Placental pericyte (primary cell): ENCODE measurements at places on chromosomes 11 and 22. TPM values are rescaled to one million over a fixed set of nuclear protein-coding genes. Genes with fewer than 3 reads are reported as not detected.

LRP4 gene
- 8.2 and 14.0 TPM in 2 replicates for total RNA-seq

TBX1 gene
- total RNA-seq, result not detected in 2 replicates

BCO2 gene
- 1.0 and 34.1 TPM in 2 replicates for total RNA-seq

FZD4 gene
- 7.9 and 12.9 TPM in 2 replicates for total RNA-seq

TIMM8B gene
- 22.1 and 33.9 TPM in 2 replicates for total RNA-seq

RASGRP2 gene
- 1.0 and 1.5 TPM in 2 replicates for total RNA-seq

BIK gene
- total RNA-seq, result 0.14 and 1.3 TPM in 2 replicates

LPXN gene
- 30.6 and 137 TPM in 2 replicates for total RNA-seq

NCAPD3 gene
- total RNA-seq, result 8.1 and 41.9 TPM in 2 replicates

PRODH gene
- 0.44 TPM in 1 of 2 replicates, not detected in the other for total RNA-seq

WNT11 gene
- 0.14 and 0.22 TPM in 2 replicates for total RNA-seq

RAG2 gene
- not detected in 2 replicates for total RNA-seq

HPX gene
- 0.14 and 0.66 TPM in 2 replicates for total RNA-seq

XKR3 gene
- total RNA-seq, result not detected in 2 replicates

RASD2 gene
- total RNA-seq, result not detected in 2 replicates

OLFML1 gene
- 0.44 and 0.72 TPM in 2 replicates for total RNA-seq

SLC22A8 gene
- total RNA-seq, result not detected in 2 replicates

PNPLA5 gene
- total RNA-seq, result not detected in 2 replicates

IFITM10 gene
- 0.22 and 0.43 TPM in 2 replicates for total RNA-seq

OR6T1 gene
- total RNA-seq, result not detected in 2 replicates

TRIM6 gene
- total RNA-seq, result 3.7 and 14.0 TPM in 2 replicates

LRRC74B gene
- 0.14 TPM in 1 of 2 replicates, not detected in the other for total RNA-seq
